Left renal cortex interstitium (tissue), 4 donors: ENCODE measurements at places on chromosomes 5 and 9. TPM values are rescaled to one million over a fixed set of nuclear protein-coding genes. Genes with fewer than 3 reads are reported as not detected.

CNTFR gene
- polyA plus RNA-seq: 37.1 TPM

- no peak for DNase-seq
Observed at GRCh38 chr9:98995059-98995671, 51.5 kb downstream of the COL15A1 start.

ITGA2 gene
- 23.4 TPM for polyA plus RNA-seq

- no peak for DNase-seq
Observed at GRCh38 chr9:7974335-7974960, 174.9 kb upstream of the DMAC1 start.

CKMT2 gene
- polyA plus RNA-seq: 6.2 TPM

TEX48 gene
- not detected for polyA plus RNA-seq

- no peak for DNase-seq
Observed at GRCh38 chr5:132667761-132668705, 5.8 kb upstream of the IL4 start.

DNA sequence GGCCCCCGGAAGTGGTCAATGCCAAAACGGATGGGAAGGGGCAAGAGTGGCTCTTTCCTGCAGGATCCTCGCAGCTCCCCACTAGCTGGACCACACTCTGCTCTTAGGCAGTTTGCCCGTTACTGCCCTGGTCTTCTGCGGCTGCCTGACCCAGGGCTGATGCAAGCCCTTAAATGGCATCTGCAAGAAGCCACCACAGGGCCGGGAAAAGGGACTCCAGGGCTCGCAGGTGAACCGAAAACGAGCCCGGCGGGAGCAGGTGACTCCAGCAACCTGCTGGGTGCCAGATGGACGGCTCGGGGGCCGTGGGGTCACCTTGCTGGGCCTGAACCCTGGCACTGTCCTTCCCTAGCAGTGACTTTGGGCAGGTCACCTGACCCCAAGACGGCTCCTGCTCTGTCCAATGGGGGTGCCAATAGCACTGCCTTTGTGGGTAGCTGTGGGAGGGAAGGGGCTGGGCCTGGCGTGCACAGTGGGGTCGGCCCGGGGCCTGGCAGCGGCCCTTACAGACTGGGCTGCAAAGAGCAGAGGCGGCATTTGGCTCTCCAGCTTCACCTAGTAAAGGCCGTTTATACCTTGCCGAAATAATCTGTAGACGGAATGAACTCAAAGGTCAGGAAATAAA, 1.3 kb downstream of the TMEM250 start:
- DNase-seq: no peak

DNA sequence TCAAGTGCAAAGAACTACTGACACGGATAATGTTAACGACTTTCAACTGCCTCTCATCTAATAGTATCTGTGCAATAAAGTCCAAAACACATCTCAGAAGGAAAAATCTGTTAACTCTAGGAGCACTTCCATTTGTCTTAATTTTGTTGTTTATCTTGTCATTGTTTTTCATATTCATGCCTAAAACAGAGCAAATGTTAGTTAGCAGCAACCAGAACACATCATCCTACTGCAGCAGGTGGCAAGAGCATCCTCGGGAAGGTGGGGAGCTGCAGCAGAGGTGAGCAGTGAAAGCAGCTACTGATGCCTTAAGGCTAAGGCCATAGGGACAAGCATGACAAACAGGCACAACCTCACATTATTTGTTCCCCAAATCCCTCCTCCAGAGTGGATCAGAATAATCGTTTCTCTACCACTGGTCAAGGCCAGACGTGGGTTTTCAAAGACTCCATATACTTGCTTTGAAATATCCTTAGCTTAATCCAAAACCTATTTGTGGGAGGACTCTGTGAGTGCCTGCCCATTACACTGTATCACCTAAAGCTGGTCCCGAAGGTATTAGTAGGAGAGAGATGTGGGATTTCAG, 1.0 kb downstream of the HMGCS1 start:
- no peak for DNase-seq

DNA sequence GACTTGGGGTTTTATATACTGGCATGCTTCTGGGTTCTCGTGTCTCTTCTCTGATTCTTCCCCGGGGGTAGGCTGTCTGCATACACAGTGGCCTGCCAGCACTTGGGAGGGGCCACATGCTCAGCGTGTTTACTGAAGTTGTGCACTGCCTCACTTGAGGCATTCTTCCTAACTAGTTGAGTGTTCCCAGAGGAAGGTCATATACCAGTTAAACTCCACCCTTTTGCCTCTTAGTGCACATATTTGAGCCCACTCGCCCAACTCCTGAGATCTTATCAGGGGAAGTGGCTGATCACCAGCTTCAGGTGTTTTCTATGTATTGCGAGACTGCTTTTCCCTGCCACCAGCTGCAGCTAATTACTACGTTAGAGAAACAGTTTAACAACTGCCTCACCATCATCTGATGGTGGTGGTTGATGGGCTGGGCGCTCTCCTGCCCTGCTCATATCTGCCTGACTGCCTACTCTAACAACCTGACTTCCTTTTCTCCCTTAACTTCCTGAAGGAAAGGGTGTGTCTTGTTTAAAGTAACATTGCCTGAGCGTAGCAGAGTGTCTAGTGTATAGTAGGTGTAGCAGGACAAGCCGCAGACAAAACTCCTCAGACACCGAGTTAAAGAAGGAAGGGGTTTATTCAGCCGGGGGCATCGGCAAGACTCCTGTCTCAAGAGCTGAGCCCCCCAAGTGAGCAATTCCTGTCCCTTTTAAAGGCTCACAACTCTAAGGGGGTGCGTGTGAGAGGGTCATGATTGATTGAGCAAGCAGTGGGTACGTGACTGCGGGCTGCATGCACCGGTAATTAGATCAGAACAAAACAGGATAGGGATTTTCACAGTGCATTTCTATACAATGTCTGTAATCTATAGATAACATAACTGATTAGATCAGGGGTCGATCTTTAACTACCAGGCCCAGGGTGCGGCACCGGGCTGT, 60.1 kb upstream of the CLINT1 start:
- no peak for DNase-seq

DNA sequence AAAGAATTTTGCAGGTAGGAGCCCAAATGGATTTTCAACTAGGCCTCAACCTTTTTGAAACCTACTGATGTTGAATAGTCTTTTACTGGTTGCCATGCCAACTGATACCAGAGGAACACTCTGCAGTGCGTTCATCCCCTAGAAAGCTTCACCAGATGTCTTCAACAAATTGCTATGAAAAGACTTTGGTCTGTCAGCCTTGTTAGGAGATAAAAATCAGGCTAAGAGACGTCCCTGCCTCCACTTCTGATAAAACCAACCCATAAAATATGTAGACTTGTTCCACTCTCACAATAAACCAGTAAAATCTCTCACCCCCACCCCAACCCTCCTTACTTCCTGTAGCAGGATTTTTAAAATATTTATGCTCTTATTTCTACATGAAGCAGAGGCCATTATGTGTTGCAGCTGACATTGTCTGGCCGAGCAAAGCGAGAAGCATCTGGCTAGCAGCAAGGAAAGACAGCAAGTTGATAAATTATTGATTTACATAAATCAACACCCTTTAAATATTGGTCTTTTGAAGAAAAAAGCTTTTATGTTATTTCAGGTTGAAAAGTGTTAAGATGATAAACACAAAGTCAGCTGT, 428.7 kb downstream of the ISL1 start:
- no peak for DNase-seq

GRCh38 chr9:103037508-103038477, 42.7 kb downstream of the CYLC2 start:
- DNase-seq: no peak

- no peak for DNase-seq
Observed at GRCh38 chr9:110180511-110181434, 27.2 kb downstream of the C9orf152 start.

GRCh38 chr9:96460882-96461281, 10.9 kb downstream of the HABP4 start:
- no peak for DNase-seq

DNA sequence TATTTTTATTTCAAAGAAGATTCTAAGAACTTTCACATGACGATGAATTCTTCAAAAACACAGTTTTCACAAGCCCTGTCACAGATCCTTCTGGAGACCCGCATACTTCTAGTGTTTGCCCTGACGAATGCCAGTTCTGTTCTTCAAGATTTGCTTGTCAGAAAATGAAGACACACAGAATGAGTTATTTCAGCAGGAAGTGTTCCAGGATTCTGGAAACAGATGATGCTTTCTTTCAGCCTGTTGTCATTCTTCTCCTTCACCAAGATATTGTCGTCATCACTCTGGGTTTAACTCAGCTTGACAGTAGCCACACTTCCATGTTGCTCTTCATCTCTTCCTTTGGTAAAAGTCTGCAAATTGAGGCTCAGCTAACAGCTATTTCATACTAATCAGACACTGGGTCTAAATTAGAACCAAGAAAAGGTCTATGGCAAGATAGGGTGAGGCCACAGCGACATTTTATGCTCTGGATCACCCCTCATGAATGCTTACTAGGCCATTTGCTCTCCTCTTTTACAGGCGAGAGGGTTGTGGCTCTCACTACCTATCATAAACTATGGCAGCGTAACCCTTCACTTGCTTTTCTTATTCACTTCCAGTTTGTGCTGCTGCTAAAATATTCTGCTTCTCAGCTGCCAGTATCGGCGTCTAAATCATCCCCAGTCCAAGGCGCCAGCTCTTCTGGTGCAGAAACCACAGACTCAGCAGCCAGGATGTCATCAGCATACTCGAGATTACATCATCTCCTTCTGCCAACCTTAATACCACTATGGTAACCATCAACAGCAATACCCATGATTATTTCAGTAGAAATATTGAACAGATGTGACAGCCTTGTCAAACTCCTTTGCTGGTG, 159.6 kb upstream of the TBCA start:
- no peak for DNase-seq

LHX2 gene
- not detected for polyA plus RNA-seq

GRCh38 chr5:6749026-6749716, 35.9 kb downstream of the TENT4A start:
- no peak for DNase-seq

SHLD3 gene
- 4.1 TPM for polyA plus RNA-seq

GRCh38 chr9:103287361-103287760, 292.2 kb downstream of the CYLC2 start:
- no peak for DNase-seq

CACNA1B gene
- polyA plus RNA-seq: 0.56 TPM
